Activated CD4-positive, alpha-beta T cell treated with anti-CD3 and anti-CD28 coated beads, Interleukin-2, amount 50 U/mL, for 24 hours (primary cell): ENCODE measurements at places on chromosomes 13 and 19.

GRCh38 chr13:76828316-76828741 is 57.9 kb downstream of the KCTD12 start:
- DNase-seq, result no peak

- DNase-seq, result no peak
These were observed 74.1 kb downstream of the RYR1 start for GRCh38 chr19:38507551-38508127.

GRCh38 chr13:34156841-34157365 is 339.0 kb downstream of the RFC3 start:
- peak; percentile 19 for DNase-seq

GRCh38 chr13:48437371-48437770 is 24.5 kb upstream of the LPAR6 start:
- no peak for DNase-seq

GRCh38 chr13:35770756-35771297 is 294.3 kb upstream of the MAB21L1 start:
- no peak for DNase-seq
